ENCODE measurements at places on chromosomes 7 and 10. TPM values are rescaled to one million over a fixed set of nuclear protein-coding genes. Genes with fewer than 3 reads are reported as not detected.

Gene FAM13C
- total RNA-seq = 8.1 TPM

Gene LIPK
- total RNA-seq = not detected

Gene GALNT11
- 53.7 TPM for total RNA-seq

Gene SFRP4
- total RNA-seq = 8.3 TPM

Gene PLCE1
- total RNA-seq = 0.80 TPM

Gene CYP2C8
- not detected for total RNA-seq

Gene GLRX3
- 163 TPM for total RNA-seq

Gene OR6V1
- total RNA-seq = not detected

Gene IGF2BP3
- total RNA-seq = 110 TPM

Gene TMUB1
- 37.3 TPM for total RNA-seq

Gene BEND7
- total RNA-seq = 8.1 TPM

Gene LYZL1
- not detected for total RNA-seq

Gene LRIT1
- total RNA-seq = not detected

Gene WDR86
- total RNA-seq = not detected

Gene LAMB1
- 128 TPM for total RNA-seq

Gene SVOPL
- not detected for total RNA-seq

Gene PLAC9
- not detected for total RNA-seq

Gene RAB19
- not detected for total RNA-seq

Gene DDC
- not detected for total RNA-seq

Gene PIK3CG
- total RNA-seq = not detected

Gene CCL24
- not detected for total RNA-seq

Gene PON3
- total RNA-seq = not detected

Gene RET
- total RNA-seq = 0.04 TPM

Gene H2BK1
- total RNA-seq = 0.64 TPM

Gene TMEM120A
- 28.7 TPM for total RNA-seq

Gene GPR15LG
- total RNA-seq = not detected

Gene FKBP6
- not detected for total RNA-seq

Gene NUTM2A
- total RNA-seq = 0.37 TPM

Gene SLC18A3
- total RNA-seq = not detected

Gene SLC13A4
- total RNA-seq = not detected

Gene THSD7A
- total RNA-seq = 0.41 TPM

Gene LRRD1
- total RNA-seq = 0.12 TPM
